ENCODE measurements at places on chromosomes 7 and 10.
A peak's percentile ranks its signal among the peaks of the same experiment; 100 is the strongest.

DNA sequence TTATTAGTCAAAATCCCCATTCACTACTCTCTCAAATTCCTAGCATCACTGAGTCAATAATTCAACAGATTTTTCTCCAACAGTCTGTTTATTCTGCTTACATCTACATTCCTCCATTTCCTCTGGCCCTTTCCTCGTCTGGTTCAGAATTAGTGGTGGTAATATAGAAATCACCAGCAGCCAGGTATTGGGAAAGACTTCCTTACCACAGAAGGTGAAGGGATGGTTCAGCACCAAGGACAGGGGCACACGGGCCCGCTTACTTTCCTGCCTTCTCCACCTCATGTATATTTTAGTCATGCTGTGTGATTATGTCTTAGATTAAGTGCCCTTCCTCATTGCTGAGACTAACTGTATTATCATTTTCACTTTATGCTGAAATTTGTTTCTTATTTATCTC, 70.4 kb upstream of the APBB1IP start:
- peak; percentile 77 for DNase-seq

DNA sequence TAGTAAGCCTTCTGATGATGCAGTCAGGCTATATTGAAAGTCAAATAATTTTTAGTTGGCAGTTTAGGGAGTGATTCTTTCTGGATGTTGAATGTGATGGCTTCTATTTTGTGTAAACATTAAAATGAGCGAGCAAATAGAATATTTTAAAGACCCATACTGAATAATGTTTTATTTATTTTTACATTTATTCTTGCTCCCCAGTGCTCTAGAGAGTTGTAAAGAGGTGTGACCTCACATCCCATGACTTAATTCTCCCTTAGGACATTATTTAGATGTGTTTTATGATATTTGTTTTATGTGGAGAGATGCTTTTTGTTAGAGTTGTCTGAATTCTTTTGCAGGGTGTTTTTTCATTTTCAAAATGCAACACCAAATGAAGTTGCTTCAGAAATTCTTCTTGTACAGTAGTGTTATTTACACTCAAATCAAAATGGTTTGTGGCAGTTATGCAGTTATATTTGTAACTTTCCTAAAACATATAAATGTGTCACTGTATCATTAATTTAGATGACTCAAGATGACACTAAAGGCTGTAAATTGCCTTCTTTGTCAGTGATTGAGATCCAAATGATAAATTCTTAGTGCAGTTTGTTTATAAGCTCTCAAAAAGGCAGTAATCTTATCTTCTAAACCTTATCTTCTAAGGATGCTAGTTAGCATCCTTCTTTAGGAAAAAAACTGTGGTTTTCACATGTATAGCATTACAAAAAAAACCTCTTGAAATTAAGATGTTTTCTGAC, 12.4 kb downstream of the UMAD1 start:
- DNase-seq: no peak

- no peak for DNase-seq
These were observed 703.1 kb upstream of the FZD8 start for GRCh38 chr10:36345175-36345533.

- DNase-seq: peak; percentile 76
These were observed 26.1 kb upstream of the RSU1 start for GRCh38 chr10:16843252-16843870.

DNA sequence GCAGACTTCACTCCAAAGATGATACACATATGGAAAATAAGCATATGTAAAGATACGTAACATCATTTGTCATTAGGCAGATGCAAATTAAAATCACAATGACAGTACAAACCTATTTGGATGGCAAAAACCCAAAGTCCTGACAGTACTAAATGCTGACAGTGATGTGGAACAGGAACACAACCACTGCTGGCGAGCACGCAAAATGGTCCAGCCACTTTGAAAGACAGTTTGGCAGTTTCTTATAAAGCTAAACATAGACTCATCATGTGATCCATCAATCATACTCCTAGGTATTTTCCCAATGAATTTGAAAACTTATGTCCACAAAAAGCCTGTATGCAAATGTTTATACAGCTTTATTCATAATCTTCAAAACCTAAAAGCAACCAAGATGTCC, 200.7 kb downstream of the RAMP3 start:
- no peak for DNase-seq
